Activated gamma-delta T cell (primary cell): ENCODE measurements at places on chromosomes 11 and 22.

DNA sequence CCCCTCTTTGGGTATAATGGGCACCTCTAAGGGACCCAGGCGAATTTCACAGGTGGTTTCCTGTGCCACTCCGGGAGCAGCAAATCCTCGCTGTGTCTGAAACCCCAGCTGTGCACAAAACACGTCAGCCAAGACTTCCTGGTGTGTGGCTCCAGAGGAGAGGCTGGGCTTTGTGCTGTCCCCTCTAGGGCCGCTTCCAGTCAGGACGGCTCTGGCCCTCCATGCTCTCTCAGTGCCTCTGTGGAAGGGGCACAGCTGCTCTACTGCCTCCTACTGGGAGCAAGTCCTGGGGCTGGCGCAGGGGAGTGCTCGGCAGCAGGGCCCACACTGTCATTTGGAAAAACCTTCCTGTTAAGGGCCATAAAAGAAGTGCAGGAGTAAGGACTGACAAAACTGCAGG, 23.7 kb upstream of the ARFGAP3 start:
- DNase-seq = no peak

- DNase-seq = no peak
Observed at GRCh38 chr11:77669848-77670511, 32.4 kb upstream of the CLNS1A start.

DNA sequence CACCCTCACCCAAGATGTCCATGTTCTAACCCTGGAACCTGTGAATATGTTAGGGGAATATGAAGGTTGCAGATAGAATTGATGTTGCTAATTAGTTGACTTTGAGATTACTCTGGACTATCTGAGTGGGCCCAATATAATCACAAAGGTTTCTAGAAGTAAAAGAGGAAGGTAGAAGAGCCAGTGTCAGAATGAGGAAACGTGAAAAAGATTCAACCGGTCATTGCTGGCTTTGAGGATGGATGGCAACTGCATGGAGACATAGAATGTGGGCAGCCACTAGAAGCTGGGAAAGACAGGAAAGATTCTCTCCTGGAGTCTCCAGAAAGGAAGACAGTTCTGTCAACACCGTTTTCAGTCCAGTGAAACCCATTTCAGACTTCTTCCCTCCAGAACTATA, 86.6 kb downstream of the CLPB start:
- no peak for DNase-seq

- no peak for DNase-seq
Observed at GRCh38 chr11:14322510-14322909, 36.5 kb downstream of the RRAS2 start.

- no peak for DNase-seq
Observed at GRCh38 chr22:39220890-39221850, 23.6 kb downstream of the PDGFB start.

GRCh38 chr11:108685419-108686130, 20.7 kb downstream of the DDX10 start:
- no peak for DNase-seq
